ENCODE measurements at places on chromosomes 12 and 14.
A peak's percentile ranks its signal among the peaks of the same experiment; 100 is the strongest.

DNA sequence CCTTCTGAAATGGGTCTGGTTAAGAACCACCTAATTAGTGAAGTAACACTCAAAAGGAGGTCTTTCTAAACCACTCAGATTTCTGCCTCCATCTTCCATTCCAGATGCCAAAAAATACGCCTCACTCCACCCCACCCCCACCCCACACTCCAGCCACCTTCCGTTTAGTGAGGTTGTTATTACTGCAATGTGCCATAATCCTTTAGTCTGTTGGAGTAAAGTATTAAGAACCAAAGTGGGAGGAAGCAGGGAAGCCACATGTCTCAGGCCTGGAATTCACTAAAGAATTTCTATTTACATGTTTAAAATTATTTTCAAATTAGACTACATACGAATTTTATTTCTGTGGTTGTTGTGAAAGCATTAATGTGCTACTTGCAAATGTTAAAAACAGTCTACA, 7.4 kb downstream of the KIF21A start:
- no peak for DNase-seq

DNA sequence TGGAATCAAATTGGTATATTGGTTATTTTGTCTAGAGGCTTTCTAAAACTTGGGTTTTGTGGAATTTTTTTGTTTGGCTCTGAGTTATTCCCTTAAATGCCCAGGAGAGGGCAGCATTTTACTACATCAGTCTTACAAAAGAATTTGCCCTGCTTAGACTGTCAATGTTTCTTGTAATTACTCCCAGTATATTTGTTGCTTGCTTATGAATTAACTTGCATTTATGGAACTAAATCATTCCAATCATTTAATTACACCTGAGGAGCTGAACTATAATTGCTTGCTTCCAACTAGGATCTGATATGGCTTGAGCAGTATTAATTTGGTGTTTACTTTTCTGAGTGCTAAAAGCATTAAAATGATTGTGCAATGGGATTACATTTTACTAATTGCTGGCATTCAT, 48.7 kb downstream of the MIPOL1 start:
- peak; percentile 63 for DNase-seq

DNA sequence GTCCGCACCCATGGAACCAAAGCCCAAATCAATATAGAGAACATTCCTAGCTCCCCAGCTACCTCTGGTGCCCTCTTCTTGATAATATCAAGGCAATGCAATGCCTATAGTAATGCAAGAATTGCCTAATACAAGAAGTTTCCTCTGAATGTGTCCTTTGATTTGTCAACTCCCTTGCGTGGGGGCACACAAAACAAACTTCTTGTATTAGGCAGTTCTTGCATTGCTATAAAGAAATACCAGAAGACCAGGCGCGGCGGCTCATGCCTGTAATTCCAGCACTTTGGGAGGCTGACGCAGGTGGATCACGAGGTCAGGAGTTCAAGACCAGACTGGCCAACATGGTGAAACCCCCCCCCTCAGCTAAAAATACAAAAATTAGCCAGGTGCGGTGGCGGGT, 10.4 kb upstream of the ITPK1 start:
- DNase-seq = no peak

DNA sequence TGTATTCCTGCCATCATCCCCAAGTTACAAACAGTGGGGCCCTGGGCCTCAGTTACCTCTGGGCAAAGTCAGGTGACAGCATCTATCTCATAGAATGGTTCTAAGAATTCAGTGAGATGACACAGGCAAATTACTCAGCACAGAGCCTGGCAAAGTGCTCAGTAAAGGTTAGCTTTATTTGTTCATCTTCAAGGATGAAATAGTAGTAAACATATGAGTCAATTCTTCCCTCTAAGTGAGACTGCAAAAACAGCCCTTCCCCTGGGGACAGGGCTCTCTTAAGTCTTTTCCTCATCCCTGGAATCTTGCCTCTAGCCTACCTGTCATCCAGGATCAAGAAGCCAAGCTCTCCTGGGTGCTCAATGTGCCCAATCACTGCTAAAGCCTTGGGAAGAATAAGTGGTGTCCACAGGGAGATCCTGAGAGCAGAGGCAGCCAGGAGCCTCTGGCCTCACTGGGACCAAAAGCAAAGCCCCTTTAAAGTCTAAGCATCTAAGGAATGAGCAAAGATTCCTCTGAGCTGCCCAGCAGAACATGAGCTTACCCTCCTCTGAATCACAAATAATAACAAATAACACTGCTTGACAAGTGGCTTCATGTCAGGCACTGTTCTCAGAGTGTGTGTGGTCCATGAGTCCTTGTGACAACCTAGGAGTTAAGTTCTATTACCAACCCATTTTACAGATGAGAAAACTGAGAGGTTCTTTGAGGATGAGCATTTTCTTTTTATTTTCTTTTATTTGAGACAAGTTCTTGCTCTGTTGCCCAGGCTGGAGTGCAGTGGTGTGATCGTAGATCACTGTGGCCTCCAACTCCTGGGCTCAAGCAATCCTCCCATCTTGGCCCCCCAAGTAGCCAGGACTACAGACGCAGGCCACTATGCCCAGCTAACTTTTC, 12.1 kb downstream of the NUAK1 start:
- DNase-seq = peak; percentile 54

GRCh38 chr12:76084863-76085519, 506 bp upstream of the NAP1L1 start:
- peak; percentile 78 for DNase-seq

GRCh38 chr12:50537538-50537919, 32.7 kb downstream of the DIP2B start:
- DNase-seq = peak; percentile 75

- no peak for DNase-seq
Observed at GRCh38 chr12:977156-977555, 13.9 kb upstream of the ERC1 start.

GRCh38 chr14:22545842-22546721, 42.9 kb downstream of the DAD1 start:
- DNase-seq = peak; percentile 68

- no peak for DNase-seq
Observed at GRCh38 chr14:99129998-99130397, 142.0 kb downstream of the BCL11B start.

GRCh38 chr14:68948686-68949600, 30.2 kb downstream of the ACTN1 start:
- DNase-seq = no peak

DNA sequence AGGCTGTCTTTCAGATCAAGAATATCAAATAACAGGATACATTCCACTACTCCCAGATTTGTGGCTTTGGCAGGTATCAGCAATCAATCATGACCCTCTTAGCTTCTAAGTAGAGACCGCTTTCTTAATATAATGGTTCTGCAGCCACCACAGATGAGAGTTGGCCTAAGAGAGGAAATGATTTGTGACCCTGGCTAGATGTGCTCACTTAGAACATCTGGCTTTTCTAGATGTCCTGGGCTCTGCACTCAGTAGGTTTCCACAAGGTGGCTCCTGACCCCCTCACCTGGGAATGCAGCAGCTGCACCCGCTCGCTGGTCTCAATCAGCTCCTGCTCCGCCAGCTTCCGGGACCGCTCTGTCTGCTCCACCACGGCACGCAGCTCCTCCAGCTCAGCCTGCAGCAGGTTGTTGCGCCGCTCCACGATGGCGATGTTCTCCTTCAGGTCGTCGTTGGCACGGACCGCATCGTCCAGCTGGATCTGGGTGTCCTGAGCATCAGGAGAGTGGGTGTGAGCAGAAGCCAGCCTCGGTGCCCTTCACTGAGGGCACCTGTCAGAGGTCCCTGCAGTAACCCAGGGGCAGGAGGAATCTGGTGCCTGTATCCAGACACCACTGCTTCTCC, 8.9 kb downstream of the CMTM5 start:
- no peak for DNase-seq

All from kidney glomerular epithelial cell (primary cell).